ENCODE measurements at places on chromosomes 6 and 20.

DNA sequence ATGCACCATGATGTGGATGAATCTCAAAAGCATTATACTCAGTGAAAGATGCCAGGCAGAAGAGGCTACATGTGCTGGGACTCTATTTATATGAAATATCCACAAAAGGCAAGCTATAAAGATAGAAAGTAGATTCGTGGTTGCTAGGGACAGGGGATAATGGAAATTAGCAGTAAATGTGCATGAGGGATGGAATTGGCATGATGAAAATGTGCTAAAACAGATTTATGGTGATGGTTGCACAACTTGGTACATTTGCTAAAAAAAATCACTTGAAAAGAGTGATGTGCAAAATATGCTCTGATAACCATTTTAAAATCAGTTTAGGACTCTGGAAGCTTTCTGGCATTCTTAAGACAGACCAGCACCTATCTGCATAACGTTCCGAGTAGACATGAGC is 61.6 kb downstream of the ALDH8A1 start:
- DNase-seq, result no peak

GRCh38 chr6:143060806-143061596 is at the start of gene AIG1:
Gene AIG1, plus strand, starts transcription at chr6:143060889. Its CDS starts 37 bp downstream, at chr6:143060926.
- peak; percentile 80 for DNase-seq

- peak; percentile 71 for DNase-seq
Measured at GRCh38 chr6:5772408-5773120, 234.2 kb downstream of the NRN1 start.

DNA sequence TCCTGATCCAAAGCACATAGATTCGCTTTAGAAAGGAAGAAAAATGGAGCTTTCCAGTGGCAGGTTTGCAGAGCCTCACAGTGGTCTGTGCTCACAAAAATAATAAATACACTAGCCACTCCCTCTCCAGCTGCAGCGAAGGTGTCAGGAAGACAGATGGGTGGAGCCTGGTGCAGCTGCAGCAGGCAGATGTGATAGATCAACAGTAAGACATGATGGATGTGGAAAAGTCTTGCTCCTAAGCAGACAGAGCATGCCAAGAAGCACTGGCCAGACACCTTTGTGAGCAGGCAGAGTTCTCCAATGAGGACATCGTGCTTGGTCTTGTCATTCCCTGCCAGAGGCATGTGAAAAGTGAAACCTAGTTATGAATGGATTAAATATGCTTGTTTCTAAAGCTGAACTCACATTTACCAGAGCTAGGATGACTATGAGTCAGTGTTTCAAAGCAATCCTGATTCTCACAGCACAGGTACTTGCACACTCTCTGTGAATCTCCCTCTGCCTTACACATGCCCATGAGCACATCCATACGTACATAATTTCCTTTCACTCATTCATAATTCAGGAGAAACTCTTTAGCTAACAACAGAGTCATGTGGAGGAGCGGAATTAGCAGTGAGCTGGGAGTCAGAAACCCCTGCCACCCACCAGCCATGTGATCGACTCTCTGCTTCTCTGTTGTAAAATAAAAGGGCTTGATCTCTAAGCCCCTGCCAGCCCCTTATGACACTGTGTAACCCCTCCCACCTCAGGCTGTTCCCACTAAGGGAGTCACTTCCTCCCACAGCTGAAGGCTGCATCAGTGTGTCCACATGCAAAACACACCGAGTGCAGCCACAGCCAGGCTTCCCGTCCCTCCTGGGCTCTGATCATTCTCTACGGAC is 111.2 kb downstream of the SCML4 start:
- DNase-seq, result peak; percentile 57

DNA sequence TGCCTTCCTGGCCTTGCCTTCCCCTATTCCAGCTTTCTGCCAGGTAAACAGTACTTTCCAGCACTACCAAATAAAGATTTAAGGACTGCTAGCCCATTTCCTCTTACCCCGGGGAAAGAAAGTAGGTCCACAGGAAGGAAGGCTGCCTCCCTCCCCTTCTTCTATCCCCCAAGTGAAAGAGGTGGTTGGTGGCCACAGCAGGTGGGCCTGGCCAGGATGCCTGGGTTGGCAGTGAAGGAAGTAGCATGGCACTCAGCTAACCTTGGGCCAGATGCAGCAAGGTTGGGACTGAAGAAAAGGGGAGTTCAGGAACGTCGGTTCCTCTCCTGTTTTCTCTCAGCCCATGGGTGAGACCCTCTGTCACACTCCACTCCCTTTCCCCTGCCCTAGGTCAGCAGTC is 8.9 kb downstream of the NFKBIL1 start:
- DNase-seq, result no peak

DNA sequence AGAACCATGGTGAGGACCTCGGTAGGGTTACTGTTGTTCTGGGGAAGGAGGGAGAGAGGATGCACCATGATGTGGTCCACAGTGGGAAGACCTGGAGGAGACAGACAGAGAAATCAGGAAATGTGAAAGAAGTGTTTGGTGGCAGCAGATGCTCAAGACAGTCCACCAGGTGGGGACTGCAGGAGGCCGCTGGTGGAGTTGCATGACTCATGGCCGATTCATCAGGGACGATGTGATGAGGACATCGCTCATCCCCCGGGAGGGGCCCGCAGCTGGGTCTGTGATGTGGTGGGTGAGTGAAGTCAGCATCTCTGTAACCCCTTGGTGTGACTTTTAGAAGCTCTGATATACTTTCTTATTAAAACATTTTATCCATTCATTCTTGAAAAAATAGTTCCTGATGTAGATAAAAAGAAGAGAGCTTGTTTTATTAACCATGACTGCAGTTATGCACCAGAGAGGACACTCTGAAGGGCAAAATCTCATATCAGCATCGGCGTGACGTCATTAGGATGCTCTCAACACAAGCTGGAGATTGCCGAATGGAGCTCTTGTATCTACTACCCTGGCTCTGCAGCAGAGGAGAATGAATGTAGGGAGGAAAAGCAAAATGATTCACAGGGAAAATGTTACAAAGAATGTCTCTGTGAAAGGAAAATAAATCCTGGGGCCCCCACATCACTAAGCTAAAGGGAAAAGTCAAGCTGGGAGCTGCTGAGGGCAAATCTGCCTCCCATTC is 71.2 kb downstream of the RAMACL start:
- no peak for DNase-seq

GRCh38 chr20:2350606-2351005 is 30.1 kb upstream of the TGM6 start:
- DNase-seq, result no peak

- DNase-seq, result no peak
Measured at GRCh38 chr20:25991756-25992130, 295.1 kb upstream of the ZNF337 start.

DNA sequence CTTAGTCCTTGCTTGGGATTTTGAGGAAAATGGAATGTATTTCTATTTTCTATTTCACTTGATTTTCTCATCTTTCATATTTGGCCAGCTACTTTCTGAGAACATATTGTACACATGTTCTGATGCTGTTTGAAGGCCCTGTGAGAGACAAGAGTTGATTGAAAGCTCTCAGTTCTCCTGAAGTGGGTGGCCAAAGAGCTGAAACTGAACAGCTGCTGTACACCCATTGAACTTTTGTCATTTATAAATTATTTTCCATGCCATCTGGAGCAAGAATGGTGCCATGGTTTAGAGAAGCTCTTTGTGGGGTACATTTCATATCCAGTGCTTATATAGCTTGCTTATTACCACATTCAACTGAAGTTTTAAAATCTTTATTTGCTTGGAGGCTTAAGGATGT is 298.3 kb downstream of the PRL start:
- peak; percentile 26 for DNase-seq

- no peak for DNase-seq
Measured at GRCh38 chr6:69705954-69706353, 90.9 kb downstream of the LMBRD1 start.

DNA sequence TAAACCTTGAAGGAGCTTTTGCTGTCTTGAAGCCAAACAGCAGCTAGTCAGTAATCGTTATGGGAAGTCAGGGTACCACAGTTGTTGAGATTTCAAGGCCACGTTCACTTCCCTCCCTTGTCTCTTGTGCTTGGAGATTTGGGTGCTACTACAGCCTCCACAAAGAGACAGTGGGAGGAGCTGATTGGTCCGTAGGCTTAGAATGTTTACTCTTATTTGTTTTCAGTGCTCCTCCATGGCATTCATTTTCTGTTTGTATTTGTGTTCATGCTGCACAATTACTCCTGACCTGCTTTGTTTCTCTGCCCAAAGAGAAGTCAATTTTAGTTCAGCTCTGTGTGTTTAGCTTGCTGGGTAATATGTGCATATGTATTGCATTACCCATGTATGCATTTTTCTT is 147.7 kb downstream of the PRL start:
- DNase-seq, result peak; percentile 72

DNA sequence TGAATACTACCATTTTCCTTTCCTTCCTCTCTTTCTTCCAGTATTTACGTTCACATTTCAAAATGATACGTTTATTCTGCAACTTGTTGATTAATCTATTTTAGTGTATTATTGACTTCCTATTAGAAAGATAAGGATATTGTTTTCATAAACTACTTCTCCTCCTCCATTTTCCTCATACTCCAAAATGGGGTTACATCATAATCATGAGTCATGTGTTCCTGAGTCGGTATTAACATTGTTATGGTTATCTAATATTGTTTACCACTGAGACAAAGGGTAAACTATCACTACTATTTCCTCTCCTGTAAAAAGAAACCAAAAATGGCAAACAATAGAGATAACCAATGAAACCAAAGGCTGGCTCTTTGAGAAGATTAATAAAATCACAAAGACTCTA is 126.5 kb upstream of the CDYL start:
- DNase-seq, result no peak

DNA sequence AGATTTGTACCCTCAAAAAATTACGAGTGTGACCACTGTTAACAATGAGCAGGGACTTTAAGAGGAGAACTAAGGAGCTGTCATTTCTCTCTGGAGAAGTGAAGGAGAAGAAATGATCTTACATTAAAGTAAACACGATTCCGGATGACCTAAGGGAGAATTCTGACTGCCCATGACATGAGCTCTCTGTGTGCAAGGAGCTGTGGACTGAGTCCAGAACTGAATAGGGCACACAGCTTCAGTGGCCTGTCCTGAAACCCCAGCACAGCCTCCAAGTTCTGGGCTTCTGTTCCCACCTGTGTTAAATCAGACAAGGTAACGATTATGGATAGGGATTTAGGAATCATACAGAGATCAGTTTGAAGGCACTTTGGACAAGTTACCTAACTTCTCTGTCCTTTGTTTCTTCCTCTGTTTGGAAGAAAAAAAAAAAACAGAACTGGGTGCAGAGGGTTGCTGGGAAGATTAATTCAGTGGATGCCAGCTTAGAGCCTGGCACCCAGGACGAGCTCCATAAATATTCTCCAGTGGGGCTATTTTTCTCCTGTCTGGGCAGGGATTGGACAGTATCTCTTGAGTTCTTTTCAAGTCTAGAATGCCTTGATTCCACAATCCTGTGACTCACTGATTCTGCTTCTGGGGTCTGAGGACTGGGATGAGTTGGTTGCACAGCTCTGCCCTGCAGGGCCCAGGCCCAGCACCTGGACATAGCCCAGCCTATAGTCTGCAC is 65.7 kb downstream of the MRPL14 start:
- DNase-seq, result no peak

DNA sequence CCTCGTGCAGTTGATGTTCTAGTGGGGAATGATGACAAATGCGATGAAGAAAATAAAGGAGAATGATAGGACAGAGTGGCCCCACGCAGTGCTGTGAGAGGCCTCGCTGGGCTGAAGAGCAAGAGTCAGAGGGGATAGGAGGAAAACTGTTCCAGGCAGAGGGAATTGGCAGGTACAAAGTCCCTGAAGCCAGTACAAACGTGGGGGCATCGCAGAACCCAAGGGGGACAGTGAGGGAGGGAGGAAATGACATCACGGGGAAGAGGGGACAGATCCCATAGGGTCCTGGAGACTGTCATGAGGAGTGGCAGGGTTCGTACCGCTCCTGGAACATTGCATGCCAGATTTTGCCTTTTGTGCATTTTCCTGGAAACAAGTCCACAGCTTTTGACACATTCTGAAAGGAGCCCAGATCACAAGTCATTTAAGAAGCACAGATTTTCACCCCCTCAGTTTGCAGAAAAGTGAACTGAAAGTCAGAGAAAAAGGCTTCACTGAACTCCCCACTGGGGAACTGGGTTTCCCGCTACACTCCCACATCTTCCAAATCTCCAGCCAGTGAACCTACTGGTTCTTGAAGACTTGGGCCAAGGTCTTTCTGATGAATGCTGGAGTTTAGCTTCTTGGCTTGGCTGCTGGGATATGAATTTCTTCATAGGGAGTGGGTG is 77.0 kb downstream of the SULF2 start:
- no peak for DNase-seq

DNA sequence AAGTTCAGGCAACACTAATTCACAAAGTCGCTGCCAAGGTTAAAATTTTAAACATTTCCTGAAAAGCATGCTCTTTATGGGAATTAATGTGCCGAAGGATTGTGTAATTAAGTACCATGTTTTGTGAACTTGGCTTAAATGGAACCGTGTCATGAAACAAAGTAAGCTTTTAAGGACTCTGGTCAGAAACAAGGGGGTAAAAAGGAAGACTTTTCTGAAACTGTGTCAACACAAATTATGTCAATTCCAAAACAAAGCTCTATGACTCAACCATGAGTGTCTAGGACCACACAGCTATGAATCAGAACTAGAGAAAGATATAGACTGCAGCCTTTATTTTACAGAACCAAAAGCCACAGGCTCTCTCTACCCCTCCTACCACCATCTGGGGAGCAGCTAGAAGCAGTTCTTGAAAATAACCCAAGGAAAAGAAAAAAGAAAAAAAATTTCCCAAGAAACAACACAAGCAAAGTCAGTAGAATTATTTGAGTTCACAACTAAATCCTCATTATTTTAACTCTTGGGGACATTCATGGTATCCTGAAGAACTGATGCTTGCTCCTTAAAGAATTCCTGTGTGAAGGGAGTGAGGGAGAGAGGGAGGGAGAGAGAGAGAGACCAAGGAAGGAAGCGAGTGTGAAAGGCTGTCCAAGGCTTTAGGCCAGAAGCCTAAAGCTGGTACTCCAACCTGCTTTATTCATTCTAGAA is 81.9 kb downstream of the ZMYND8 start:
- DNase-seq, result no peak

DNA sequence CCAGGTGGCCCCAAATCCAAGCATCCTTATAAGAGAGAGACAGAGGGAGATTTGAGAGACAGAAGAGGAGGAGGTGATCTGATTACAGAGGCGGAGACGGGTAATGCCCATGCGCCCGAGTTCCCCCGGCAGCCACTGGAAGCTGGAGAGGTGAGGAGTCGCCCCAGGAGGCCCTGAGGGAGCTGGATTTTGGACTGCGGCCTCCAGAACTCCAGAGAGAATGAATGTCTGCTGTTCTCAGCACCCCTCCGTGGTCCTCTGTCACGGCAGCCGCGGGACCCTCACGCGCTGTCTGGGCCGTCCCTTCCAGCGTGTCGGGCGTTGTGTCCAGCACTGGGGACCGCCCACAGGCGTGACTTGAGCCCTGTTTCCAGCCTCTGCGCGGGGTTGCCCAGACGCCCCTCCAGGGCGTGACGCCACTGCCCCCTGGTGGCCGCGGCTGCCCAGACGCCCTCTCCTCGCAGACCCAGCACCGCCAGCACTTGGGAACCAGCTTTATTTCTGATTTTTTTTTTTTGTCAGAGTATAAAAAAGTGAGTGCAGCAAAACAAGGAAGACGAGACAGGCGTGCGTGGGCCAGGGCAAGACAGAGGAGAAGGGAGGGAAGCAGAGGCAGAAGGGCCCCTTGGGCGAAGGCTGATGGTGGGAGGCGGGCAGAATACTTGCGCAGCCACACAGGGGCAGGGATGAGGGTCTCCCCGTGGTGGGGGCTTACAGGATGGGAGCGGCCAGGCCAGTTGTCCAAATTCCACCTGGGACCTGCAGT is 4.1 kb upstream of the ZNF512B start:
- peak; percentile 93 for DNase-seq

- no peak for DNase-seq
Measured at GRCh38 chr6:19802656-19803055, 34.5 kb upstream of the ID4 start.

- DNase-seq, result no peak
Measured at GRCh38 chr6:81067057-81067456, 685.4 kb downstream of the TENT5A start.

All from retina (tissue), 1 donor.